NCI-H446 treated with DMSO at 0.1 percent for 48 hours (cell line): ENCODE measurements at places on chromosomes 6 and 20.

GRCh38 chr6:157959451-157960227 is 22.0 kb upstream of the SYNJ2 start:
- DNase-seq = no peak

- DNase-seq = no peak
These were observed 63.3 kb downstream of the HDGFL1 start for GRCh38 chr6:22632581-22633145.

DNA sequence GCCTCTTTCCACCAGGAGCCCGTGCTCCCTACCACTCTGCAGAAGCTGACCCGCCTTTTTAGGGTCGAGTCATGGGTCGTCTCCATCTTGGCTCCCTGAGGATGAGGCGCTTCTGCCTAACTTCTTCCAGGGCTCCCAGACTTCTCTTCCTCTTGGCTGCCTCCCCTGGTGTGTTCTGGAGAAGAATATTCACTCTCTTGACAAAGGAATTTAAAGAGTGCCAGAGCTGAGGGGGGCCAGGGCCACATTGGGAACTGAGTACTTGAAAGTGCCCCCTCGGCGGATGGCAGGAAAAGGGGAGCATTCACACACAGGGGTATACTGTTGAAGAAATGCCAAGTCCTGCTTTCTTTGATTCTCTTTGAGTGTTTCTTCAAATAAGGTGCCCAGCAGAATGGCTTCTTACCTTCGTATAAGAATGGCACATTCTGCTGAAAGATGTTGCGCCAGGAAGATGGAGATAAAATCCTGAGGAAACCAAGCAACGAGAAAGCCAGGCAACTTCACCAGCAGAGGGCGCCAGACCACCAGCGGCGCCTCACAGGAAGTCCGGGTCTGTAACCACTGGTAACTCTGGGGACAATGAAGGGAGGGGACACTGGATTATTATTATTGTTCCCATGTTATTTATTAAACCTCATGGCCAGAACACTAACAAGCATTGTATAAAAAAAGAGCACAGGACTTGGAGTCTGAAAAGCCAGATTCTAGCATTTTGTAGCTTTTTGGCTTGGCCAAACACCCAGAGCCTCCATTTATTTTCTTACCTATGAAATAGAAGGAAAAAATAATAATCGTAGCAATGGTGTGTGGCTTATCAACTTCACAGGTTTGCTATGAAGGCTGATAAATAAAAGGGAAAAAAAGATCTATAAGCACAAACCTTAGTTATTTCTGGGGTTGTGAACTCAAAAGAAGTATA is 176.7 kb downstream of the HACE1 start:
- DNase-seq = no peak

GRCh38 chr6:76774781-76775384 is 688.4 kb downstream of the HTR1B start:
- DNase-seq = no peak
